ENCODE measurements at places on chromosomes 16 and 17. TPM values are rescaled to one million over a fixed set of nuclear protein-coding genes. Genes with fewer than 3 reads are reported as not detected.

Gene PLCG2
- total RNA-seq, result 485 TPM

Gene CHD9NB
- not detected for total RNA-seq

Gene EMP2
- total RNA-seq, result not detected

Gene ATP2A3
- 353 TPM for total RNA-seq

Gene MRPL28
- 78.1 TPM for total RNA-seq

DNA sequence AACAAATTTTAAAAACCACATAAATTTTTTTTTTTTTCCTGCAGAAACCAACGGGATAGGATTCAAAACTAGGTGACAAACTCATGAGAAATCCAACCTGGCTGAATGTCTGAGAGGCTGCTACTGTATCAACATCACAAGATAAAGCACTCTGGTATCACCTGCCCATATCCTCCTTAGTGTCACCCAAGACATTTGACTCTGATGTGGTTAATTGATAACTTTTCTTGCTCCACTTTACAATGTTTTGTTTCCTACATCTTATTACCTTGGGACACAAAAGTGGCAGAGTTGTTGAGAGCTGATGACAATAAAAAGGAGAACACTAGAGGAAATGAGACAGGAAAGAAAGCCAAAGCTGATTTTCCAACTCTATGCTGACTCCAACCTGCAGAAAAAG is 4.0 kb upstream of the FBXL20 start:
- no peak for DNase-seq

- DNase-seq, result no peak
These were observed 13.3 kb upstream of the GAS7 start for GRCh38 chr17:10211666-10212065.

- DNase-seq, result no peak
These were observed 786.1 kb downstream of the KCNJ2 start for GRCh38 chr17:70955441-70955840.

DNA sequence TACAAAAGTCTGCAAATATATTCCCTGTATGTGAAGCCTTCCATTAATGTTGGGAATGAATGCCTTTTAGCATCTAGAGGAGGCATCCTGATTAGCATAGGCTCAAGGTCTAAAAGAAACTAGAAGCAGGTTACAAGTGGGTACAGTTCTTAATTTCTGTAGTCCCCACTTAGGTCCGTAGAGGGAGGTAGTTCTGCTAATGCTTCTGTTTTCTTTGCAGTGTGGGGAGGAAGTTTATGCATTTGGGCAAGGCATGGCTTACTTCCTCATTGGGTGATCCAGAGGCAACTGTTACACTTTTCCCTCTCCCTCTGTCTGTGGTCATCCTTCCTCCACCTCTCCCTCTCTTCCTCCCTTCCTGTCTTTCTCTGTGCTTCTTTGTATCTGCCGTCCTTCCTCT is 108.4 kb upstream of the ZKSCAN2 start:
- DNase-seq, result peak; percentile 1

GRCh38 chr17:44541884-44542581 is 15.3 kb upstream of the FZD2 start:
- DNase-seq, result peak; percentile 30

Data from OCI-LY7 (cell line).